PC-9 (cell line): ENCODE measurements at places on chromosomes 13 and 19. TPM values are rescaled to one million over a fixed set of nuclear protein-coding genes. Genes with fewer than 3 reads are reported as not detected.
A peak's percentile ranks its signal among the peaks of the same experiment; 100 is the strongest.

GRCh38 chr13:88883741-88884140 is 1212.6 kb downstream of the SLITRK5 start:
- H3K4me1 ChIP-seq, result no peaks in the 10 kb centered on the region
- no peaks in the 10 kb centered on the region for H3K36me3 ChIP-seq
- no peak overlapping the region for H3K27ac ChIP-seq
- no peak overlapping the region for H3K4me3 ChIP-seq

- DNase-seq, result no peak
- H3K4me1 ChIP-seq, result no peaks in the 10 kb centered on the region
- no peak overlapping the region for H3K4me3 ChIP-seq
These were observed 61.3 kb downstream of the IPO5 start for GRCh38 chr13:98014766-98015165.

GRCh38 chr13:74687442-74688182 is 553.4 kb upstream of the KLF12 start:
- no peak overlapping the region for H3K4me3 ChIP-seq
- H3K4me1 ChIP-seq, result no peaks in the 10 kb centered on the region
- H3K27me3 ChIP-seq, result no peaks in the 10 kb centered on the region
- H3K36me3 ChIP-seq, result no peaks in the 10 kb centered on the region
- no peak for DNase-seq

GRCh38 chr13:48975101-48975855 is 434 bp upstream of the FNDC3A start:
- peaks cover 20% of the 10 kb centered on the region for H3K4me1 ChIP-seq
- DNase-seq, result peak; percentile 30
- peak overlapping the region; percentile 84 for H3K27ac ChIP-seq
- no peaks in the 10 kb centered on the region for H3K27me3 ChIP-seq

GRCh38 chr19:718991-719512 is 10.3 kb downstream of the PALM start:
- no peak overlapping the region for H3K27ac ChIP-seq
- peaks cover 7% of the 10 kb centered on the region; the same call in 1 of the 2 replicates for H3K27me3 ChIP-seq
- no peaks in the 10 kb centered on the region for H3K4me1 ChIP-seq
- H3K4me3 ChIP-seq, result no peak overlapping the region
- no peaks in the 10 kb centered on the region for H3K36me3 ChIP-seq
- no peak for DNase-seq

DNA sequence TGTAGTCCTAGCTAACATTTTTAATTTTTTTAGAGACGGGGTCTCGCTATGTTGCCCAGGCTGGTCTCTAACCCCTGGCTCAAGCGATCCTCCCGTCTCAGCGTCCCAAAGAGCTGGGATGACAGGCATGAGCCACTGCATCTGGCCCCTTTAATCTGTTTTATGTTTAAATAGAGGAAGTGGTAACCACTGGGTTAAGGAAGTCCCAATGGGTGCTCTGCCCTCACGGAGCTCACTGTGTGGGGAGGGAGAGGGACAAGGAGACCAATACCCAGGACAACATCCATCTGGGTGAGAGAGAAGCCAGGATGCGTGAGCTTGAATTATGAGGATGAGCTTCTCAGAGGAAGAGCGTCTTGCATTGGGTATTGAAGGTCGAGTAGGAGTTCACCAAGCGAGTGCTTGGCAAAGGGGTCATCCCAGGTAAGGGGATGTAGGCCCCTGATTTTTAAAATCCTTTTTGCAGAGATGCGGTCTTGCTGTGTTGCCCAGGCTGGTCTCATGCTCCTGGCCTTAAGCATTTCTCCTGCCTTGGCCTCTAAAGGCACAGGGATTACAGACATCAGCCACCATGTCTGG is 13.8 kb downstream of the YJU2 start:
- H3K4me1 ChIP-seq, result no peaks in the 10 kb centered on the region
- no peak for DNase-seq
- no peak overlapping the region for H3K27ac ChIP-seq
- no peaks in the 10 kb centered on the region for H3K36me3 ChIP-seq
- no peak overlapping the region for H3K4me3 ChIP-seq

GRCh38 chr13:113936166-113936965 is 37.5 kb downstream of the C13orf46 start:
- peaks cover 48% of the 10 kb centered on the region for H3K27me3 ChIP-seq
- H3K27ac ChIP-seq, result no peak overlapping the region
- H3K36me3 ChIP-seq, result no peaks in the 10 kb centered on the region

- H3K36me3 ChIP-seq, result no peaks in the 10 kb centered on the region
- H3K4me1 ChIP-seq, result no peaks in the 10 kb centered on the region
- H3K27ac ChIP-seq, result no peak overlapping the region
- H3K27me3 ChIP-seq, result no peaks in the 10 kb centered on the region
These were observed 40.6 kb upstream of the LATS2 start for GRCh38 chr13:21101865-21102576.

CBARP gene
- total RNA-seq, result 1.8 and 1.9 TPM in 2 replicates

GEMIN7 gene
- 29.6 and 30.6 TPM in 2 replicates for total RNA-seq

GRCh38 chr19:53962887-53963431 is at the start of gene CACNG8:
Gene CACNG8 (plus strand): TSS chr19:53962937.
- peaks cover 7% of the 10 kb centered on the region; the same call in 1 of the 2 replicates for H3K27me3 ChIP-seq
- DNase-seq, result no peak
- H3K36me3 ChIP-seq, result no peaks in the 10 kb centered on the region
- peak within 1 kb of the TSS; percentile 55 for H3K4me3 ChIP-seq

- no peak for DNase-seq
- H3K4me1 ChIP-seq, result peaks cover 5% of the 10 kb centered on the region
- H3K27ac ChIP-seq, result no peak overlapping the region
- H3K27me3 ChIP-seq, result no peaks in the 10 kb centered on the region
These were observed 3.7 kb upstream of the MTRF1 start for GRCh38 chr13:41267106-41267505.

HRC gene
- total RNA-seq, result 0.50 TPM in 1 of 2 replicates, not detected in the other

CEACAM3 gene
- total RNA-seq, result not detected in 2 replicates

DNA sequence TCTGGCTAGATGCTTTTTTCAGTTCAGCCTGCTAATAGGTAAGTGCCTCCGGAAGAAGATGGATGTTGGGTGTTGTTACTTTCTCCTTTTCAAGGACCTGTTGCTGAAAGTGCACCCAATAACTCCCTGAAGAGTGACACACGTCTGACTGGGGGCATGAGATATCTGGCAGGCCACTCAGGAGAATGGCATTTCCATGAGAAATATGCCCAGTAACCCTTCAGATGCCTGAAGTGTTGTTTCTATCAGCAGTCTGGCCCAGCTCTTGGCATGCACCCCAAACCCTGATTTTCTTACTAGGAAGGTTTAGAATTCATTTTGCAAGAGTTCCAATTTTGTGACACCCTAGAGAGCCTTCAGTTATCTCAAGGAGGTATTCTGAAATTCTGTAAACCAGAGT is 71.5 kb downstream of the ARHGAP35 start:
- no peak overlapping the region for H3K27ac ChIP-seq
- peaks cover 4% of the 10 kb centered on the region; the same call in 1 of the 2 replicates for H3K36me3 ChIP-seq
- DNase-seq, result peak; percentile 47
- H3K4me1 ChIP-seq, result peaks cover 23% of the 10 kb centered on the region
- no peaks in the 10 kb centered on the region for H3K27me3 ChIP-seq
- H3K4me3 ChIP-seq, result no peak overlapping the region

DNA sequence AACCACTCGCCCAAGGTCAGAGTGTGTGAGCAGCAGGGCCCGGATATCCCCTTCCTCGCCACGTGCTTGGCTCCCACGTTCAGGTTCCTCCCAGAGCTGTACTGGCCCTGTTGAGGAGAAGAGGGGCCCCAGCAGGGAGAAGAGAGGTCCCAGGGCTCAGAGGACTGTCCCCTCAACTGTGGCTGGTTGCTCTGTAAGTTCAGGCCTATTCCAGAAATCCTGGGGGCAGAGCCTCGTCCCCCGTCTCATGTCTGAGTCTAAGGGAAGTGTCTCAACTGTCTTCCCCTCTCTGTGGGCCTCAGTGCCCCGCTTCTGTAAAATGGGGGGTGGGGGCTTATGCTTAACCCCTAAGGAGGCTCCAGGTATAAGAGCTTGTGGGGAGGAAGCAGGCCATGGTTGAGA is 3.9 kb downstream of the PPP5C start:
- 0 out of 2 replicates have a peak, but pooled peaks cover 8% of the 10 kb centered on the region for H3K36me3 ChIP-seq
- H3K4me3 ChIP-seq, result no peak overlapping the region
- H3K27ac ChIP-seq, result no peak overlapping the region
- DNase-seq, result no peak
